ENCODE measurements at places on chromosomes 2 and 18.

GRCh38 chr2:70233926-70234325 is 14.5 kb downstream of the TIA1 start:
- DNase-seq, result no peak

DNA sequence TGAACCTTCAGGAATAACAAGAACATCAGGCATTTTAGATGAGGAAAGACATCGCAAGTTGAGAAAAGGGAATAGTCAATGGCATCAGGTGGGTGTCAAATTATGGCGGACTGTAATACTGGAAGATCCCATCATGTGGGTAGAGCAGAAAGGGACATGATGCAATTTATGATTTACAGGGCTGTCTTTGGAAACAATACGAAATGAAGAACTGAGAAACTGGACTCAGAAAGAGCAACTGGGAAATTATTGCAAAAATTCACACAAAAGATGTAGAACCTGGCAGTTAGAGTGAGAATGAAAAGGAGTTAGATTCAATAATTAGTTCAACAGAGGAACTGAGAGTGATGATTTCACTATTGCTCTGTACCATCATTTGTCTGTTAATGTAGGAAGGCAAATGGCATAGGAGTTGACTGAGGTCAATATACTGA is 1635.0 kb upstream of the ACVR2A start:
- DNase-seq, result no peak

DNA sequence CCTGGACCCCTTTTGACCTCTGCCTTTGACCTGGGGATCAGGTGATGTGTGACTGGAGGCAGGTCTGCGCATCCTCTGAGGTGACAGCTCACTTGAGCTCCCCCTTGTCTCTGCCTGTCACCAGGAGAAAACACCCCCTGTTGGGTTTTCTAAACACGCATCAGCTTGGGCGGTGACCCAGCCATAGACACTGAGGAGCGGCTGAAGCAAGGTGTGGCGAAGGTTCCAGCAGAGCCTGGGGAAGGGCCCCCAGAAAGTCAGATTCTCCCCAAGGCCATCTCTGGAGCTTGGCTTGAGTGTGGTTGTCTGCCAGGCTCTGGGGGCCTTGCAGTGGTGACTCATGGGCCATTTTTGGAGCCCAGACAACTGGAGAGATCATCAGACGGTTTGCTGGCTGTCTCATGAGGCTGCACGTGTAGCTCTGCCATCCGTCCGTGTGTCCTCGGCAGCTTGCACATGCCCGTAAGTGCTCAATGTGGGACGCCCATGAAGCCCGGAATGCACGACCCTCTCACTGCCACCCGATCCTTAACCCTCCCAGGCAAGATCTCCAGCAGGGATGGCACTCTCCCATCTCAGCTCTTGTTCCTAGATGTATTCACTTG is 29.4 kb downstream of the SIX3 start:
- DNase-seq, result no peak

DNA sequence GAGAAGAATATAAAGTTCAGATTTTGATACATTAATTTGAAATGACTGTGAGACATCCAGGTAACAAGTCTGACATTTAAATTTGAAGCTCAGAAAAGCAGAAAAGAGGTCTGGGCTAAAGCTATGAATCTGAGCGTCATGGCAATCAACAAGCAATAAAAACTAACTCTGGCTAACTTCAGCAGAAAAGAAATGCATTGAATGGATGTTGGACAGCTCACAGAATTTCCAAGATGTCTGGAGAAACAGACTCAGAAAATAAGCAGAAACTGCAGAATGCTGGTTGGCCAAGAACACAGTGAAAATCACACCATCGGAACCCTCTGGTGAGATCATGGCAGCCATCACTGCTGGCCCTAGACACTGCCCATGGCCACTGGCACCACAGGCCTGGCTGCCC is 366.6 kb downstream of the METTL4 start:
- DNase-seq, result no peak
